ENCODE measurements at places on chromosomes 16 and 17.

DNA sequence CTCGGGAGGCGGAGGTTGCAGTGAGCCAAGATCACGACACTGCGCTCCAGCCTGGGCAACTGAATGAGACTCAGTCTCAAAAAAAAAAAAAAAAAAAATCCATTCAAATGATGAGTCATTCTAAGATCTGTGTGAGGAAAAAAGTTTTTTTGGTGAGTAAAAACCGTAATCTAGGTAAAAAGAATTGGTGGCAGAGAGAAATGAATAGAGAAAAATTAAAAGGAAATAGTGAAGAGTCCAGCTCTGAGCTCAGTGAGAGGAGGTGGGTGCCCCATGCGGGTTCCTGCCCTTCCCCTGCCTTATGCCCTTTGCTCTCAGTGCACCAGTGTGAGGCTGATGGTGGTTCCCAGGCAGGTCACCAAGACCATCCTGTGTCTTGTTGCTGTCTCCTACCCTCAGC is 20.9 kb downstream of the GAN start:
- no peak for DNase-seq

DNA sequence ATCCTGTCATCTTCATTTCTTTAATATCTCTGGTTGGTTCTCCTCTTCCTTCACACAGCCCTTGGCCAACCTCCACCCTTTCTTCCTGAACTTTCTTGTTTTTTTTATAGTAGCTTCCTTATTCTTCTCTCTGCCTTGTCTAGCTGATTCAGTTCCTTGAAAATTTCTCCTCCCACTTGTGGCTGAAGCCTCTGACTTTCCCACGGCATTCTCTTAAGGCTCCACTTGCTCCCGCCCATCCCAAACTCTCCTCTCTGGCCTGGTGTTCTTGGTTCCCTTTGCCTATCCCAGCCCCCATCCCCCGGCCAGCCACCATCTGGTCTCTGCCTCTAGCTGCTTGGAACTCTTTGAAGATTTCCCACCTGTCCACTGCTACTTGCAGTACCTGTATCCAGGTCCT is 29.1 kb downstream of the NLRP1 start:
- peak; percentile 35 for DNase-seq

DNA sequence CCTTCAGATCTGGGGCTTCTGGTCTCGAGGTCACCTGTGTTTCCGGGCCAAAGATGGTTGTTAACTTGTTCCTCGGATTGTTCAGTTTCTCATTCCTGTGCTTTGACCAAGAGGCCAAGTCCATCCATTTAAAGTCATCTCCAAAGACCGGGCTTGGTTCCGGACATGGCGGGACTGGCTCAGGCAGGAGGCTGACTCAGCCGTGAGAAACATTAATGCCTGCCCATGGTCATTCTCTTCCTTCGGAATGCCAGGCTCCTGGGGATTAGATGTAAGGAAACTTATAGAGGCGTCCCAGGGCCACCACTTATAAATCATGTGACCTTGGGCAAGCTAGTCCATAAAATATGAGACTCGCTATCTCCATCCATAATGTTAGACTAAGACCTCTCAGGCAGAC is 13.6 kb upstream of the NKD1 start:
- no peak for DNase-seq

- no peak for DNase-seq
Observed at GRCh38 chr17:77886387-77886728, 72.1 kb upstream of the TNRC6C start.

DNA sequence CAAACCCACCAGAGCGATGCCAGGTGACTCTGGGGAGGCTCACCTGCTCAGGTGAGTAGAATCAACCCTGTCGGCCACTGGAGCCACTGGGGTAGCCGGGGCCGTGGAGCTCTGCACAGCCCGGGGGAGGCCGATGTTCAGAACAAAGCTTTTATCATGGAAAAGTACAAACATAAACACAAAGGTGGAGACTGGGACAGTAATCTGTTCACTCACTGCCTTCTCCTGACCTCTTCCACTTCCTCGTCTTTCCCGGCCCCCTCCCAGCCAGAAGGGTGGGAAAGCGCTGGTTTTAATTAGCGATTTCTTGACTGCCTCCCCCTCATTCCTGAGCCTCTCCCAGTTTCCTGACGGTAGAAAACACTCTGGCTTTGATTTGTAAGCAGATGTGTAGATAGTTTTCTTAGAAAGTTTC is 9.8 kb upstream of the TEX19 start:
- DNase-seq, result no peak

DNA sequence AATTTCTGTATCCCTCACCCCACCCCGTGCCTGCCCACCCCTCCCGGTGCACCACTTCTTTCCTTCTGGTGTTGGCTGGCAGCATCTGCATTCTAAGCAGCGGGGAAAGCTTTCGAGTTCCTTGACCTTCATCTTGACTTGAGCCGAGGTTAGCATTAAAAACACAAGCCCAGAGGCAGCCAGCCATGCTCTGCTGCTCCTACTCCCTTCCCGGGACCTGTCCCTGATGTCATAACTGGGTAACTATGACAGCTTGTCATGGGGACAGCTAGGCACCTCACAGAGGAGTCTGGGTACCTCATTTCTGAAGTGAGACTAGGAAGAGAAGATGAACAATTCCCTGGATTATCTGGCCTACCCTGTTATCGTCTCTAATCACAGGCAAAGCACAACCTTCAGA is at the start of gene CFAP97D1:
Gene CFAP97D1, plus strand, starts transcription at position 301 of the 400 bp plus-strand sequence. Its CDS starts 28 bp downstream, at position 329.
- no peak for DNase-seq

DNA sequence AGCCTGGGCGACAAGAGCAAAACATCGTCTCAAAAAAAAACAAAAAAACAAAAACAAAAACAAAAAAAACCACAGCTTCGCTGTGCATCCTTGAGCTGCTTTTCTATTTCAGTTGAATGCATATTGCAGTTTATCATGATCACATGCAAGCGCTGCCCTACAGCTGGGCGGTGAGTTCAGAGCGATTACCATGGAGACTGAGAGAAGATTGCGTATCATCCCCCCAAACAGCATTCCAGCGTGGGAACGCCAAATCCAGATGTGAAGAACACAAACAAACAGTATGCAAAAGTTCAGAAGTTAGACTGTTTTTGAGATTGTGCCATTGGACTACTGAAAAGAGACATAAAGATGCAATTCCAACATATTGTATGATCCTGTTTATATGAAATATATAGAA is 15.1 kb upstream of the SLC52A1 start:
- DNase-seq, result no peak

Data from WERI-Rb-1 (cell line).